ENCODE measurements at places on chromosomes 5 and 9.

- no peak for DNase-seq
Observed at GRCh38 chr9:104890433-104890770, 37.6 kb downstream of the ABCA1 start.

DNA sequence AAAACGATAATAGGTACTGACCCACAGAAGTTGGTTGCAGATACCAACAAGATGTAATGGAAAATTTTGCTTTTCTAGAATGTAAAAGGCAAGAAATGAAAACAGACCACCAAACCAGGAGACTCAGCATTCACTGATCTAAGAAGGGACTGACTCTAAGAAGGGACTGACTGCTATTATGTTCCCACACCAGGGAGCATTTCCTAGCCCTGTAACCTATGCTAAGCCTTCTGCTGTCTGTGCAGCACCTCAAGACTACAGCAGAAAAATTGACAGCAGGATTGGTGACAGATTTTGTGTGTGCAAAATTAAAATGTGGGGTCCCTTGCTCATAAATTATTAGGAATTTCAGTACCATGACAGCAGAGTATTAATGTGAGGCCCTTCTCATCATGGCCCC, 154.8 kb downstream of the GABRB2 start:
- DNase-seq: no peak

DNA sequence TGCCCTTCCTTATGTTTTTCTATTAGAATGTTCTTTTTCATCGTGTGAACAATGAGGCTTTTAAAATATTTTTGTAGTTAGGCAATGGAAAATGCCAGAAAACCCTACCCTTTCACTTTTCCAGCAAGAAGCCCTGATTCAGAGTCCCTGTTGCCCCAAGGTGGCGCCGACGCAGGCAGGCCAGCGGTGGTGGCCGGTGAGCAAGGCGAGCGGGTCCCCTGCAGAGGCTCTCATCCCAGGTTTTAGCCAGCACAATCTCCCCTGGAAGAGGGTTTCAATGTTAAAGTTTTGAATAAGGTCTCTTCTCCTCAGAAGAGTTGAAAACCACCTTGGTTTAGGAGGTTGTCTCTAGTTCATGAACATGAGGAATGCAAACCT, 40.8 kb upstream of the CKMT2 start:
- no peak for DNase-seq

- no peak for DNase-seq
Observed at GRCh38 chr9:89648247-89649000, 43.6 kb downstream of the GADD45G start.

DNA sequence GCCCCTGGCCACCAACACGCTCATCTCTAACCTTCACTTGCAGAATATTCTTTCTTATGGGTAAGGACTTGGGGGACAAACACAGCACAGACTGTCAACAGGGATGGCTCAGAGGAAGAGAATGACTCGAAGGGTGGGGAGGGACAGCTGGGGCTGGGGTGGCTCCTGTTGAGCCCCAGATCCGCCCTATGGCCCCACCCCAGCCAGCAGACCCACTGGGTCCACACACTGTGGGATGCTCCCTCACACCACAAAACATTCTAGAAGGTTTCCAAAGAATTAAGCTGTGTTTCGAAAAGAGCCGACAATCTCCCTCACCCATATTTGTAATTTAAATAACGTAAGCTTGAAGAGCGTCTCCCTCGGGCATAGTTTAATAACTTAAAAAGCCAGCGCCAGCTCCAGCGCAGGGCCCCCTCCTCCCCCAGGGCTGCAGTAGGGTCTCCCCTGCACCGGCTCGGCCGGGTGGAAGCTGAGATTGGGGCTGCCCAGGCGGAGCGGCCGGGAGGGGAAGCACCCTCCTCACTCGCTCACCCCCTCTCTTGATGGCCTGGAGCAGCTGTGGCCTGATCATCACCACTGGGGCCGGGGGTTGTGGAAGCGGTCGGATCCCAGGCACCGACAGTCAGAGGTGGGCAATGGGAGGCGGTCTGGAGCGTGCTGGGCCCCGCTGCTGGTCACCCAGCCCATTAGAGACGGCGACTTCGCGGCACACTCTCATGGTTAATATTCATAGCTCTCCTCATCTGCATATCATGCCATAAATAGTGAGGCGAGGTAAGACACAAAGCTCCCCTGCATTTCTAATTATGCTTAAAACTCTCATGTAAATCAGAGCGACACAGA, 37.6 kb downstream of the NACC2 start:
- DNase-seq: no peak

DNA sequence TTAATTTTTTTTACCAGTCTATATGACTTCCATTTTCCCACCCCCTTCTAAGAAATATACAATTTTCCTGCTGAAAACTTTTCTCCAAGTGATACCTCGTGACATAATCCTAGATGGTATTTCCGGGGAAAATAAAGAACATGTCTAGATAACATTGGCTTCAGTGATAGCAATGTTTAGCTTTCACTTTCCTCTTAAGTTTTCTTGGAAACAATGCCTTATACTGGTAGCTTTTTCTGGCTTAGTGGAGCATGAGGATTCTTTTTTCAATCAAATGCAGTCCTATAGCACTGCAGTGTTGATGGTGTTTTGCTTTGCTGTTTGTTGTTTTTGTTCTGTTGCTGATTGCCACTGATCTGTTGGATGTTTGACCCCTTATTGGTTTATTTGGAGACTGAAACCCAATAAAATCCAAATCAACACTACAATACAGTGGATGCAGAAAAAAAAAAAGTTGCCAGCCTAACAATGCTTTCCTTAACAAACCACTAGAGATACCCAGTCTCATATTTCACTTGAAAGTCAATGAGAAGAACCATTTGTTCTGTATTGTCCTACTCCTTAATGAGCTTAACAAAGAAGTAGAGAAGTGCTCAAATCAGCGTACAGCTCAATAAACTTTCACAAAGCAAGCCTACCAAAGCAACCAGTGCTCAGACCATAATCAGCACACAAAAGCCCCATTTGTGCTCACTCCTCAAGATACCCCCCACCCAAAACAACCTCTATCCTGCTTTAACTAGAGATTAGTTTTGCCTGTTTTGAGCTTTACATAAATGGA, 74.2 kb upstream of the GRAMD2B start:
- DNase-seq: no peak

- DNase-seq: no peak
Observed at GRCh38 chr5:176754376-176754973, 55.9 kb upstream of the UNC5A start.

DNA sequence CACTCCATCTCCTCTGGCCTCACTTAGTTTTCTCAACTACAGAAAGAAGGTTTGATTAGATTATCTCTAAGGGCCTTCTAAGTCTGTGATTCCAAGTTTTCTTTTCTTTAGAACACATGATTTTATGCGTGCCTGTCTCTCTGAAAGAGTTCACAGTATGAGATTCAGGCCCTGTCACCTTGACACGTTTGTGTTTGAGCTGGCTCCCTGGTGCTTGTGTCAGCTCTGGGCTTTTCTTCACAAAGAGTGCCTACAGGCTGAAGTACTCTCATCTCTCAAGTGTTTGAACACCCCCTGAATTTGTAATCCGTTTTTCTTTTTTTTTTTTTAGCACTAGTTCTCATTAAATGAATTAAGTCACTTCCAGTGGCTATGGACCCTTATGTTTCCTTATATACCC, 306.9 kb upstream of the C9orf72 start:
- DNase-seq: no peak

GRCh38 chr5:138305797-138306196, 25.8 kb downstream of the CDC25C start:
- DNase-seq: no peak

DNA sequence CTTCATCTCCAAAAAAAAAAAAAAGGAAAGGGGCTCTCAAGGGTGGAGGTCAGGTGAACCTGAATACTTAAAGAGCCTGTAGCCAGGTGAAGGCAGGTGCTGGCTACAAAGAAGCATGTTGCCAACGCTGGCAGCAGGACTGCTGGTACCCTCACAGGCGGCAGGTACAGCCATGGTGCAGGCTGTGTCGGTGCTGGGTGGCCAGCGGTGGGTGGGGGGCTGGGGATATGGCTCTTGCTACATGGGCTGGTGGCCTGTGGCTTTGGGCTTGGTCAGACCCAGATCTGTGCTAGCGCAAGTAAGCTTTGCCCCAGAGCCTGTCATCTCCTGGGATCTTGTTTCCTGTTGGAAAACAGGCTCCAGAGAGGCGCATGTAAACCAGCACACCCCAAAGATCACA, 86.3 kb upstream of the PHYKPL start:
- DNase-seq: no peak

GRCh38 chr9:36923025-36923625, 110.9 kb downstream of the PAX5 start:
- no peak for DNase-seq

DNA sequence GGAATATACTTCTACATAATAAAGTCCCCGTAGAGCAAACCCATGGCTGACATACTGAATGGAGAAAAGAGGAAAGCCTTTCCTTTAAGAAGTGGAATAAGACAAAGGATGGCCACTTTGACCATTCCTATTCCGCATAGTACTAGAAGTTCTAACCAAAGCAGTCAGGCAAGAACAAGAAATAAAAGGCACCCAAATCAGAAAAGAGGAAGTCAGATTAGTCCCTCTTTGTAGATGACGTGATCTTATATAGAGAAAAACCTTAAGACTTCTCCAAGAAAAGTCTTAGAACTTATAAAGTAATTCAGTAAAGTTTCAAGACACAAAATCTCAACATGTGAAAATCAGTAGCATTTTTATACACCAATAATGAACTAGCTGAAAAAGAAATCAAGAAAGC, 133.9 kb downstream of the GIN1 start:
- DNase-seq: no peak

- DNase-seq: no peak
Observed at GRCh38 chr5:168816661-168817060, 237.5 kb upstream of the PANK3 start.

DNA sequence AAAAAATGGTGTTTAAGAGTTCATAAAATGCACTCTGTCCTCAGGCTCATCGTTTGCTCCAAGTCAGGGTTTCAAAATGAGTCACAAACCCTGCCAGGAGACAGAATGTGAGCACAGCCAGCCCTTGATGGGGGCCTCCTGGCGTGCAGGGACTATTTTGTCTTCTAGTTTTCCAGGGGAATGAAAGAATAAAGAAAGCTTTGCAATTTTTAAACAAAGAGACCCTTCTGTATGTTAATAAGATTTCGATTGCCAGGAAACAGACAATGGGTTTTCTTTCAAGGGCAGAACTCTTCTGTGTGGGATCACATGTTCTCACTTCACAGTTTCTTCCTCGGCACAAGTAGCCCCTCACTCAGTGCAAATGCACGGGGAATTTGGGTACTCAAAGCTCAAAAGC, 121.4 kb upstream of the C6 start:
- no peak for DNase-seq

DNA sequence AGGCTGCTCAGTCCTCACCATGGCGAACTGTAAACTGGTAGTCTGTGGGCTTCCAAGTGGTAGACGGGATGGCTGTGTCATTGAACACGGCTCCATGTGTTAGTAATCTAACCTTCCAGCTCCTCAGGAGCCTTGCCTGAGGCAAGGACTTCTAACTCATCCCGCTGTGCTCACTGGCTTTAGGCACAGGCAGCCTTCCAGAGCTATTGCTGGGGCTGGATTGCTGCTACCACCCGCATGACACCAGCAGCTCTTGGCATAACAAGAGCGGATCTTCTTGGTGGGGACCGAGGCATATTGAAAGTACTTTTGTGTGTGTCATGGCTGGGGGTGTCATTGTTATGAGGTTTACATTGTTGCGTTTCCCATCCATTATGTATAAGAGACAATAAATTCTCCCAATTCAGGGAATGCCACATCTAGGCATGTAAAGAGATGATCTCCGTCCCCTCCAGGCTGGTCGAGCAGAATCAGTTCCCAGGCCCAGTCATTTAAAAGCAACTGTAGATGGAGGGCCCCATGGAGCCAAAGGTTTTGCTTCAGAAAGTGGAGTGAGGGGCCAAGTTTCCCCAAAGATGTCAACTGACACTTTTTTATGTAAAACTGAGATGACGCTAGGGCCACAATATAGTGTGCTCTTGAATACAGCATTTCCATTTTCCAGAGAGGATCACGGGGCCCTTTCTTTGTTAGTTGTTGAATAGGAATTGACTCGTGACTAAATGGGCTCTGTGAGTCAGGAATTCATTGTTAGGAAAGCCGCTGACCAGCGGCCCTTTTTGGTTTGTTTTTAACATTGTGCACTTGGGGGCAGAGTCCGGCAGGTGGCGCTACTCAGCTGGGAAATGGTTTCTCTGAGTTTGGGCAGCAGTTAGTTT, 759.5 kb downstream of the TAF11L14 start:
- peak; percentile 60 for DNase-seq

DNA sequence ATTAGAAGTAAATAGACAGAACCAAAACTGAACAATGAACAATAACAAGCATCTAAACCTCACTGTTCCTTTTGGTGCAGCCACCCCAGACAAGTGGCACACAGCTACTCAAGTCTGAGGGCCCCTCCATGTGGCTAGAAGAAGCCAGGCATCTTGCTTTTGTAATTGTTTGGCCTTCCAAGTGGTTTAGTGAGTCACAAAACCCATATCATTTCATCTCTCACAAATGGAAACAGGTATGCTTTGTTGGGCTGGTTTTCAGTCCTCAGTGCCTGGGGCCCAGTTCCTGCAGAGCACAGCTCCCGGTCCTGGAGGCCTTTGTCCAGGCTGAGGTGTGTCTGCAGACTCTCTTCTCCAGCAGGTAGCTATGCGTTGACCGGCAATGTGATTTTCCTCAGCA, 16.7 kb downstream of the PRLR start:
- DNase-seq: no peak

- DNase-seq: no peak
Observed at GRCh38 chr9:126326228-126327005, at the start of gene MVB12B. Gene MVB12B, plus strand, starts transcription at chr9:126326829. Its CDS starts 101 bp downstream, at chr9:126326930.

- no peak for DNase-seq
Observed at GRCh38 chr5:131998431-131999040, 12.9 kb downstream of the ACSL6 start.

DNA sequence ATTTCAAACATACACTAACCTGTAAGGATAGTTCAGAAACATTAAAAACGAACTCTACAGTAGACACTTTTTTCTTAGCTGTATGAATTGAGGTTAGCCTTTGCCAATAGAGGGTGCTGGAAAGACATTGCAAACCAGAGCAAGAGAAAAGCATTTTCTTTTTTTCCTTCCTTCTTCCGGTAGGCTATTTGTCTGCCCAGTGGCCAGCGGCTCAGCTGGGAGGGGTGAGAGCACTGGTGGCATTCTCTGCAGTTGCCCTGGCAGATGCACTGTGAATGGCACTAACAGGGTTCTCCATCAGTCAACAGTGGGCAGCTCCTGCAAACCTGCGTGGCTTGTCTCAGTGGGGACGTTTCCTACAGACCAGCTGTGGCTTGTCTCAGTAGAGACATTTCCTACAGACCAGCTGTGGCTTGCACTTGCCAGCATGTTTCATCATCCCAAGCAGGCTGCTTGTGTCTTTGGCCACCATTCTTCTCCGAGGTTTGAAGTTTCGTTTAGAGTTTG, 984.5 kb upstream of the CDH18 start:
- peak; percentile 23 for DNase-seq

DNA sequence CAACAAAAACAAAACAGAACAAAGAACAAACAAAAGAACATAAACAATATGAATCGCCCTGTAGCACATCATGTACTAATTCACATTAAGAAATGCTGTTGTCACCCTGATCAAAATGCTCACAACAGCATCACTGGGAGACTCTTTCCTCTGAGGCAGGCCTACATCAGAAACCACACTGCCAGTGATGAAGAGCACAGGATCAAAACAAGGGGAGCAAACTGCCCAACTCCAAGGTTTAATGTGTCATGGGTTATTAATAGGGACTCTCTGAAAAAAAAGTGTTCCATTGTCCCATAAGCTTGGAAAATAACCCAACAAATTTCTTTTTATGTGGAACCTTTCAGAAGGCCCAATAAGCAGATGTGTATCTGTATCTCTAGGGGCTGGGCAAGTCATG, 74.2 kb downstream of the PTPN3 start:
- DNase-seq: no peak

- no peak for DNase-seq
Observed at GRCh38 chr5:133863857-133864585, 104.4 kb downstream of the C5orf15 start.

All from renal pelvis (tissue), 12 donors.